ENCODE measurements at places on chromosomes 4 and X.

- no peak for DNase-seq
Observed at GRCh38 chrX:70030301-70030767, 19.4 kb downstream of the AWAT2 start.

DNA sequence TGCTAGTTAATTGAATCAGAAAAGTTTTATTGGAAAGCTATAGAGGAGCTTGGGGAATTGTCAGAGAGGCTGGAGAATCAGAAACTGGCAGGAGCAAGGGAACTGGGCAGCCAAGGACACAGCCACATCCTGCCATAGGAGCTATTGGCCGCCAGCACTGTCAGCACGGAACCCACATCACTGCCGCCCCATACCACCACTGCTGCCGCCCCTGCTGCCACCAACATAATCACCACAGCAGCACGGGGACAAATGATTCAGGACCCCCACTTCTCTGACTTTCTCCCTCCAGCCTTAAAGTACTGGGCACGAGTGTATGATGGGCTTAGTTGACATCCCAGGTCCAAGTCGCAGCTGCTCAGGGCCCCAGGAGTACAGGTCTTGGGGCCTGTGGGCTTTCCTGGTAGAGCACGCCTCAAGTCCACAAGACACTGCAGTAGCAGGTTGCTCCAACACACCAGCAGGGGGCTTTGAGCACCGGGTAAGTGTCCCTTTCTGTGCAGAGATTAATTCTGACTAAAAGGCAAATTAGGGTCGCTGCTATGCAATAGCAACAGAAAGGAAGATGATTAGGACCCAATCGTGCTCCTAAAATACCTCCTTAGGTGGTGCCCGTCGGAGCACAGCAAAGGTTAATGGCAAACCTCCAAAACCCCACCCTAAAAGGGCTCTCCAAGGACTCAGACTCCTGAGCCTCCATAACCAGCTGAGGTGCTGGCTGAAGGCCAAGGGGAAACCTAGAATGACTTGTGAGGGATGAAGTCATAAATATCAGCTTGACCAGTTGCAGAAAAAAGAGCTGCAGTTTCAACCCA, 6.9 kb downstream of the PJA1 start:
- no peak for DNase-seq

DNA sequence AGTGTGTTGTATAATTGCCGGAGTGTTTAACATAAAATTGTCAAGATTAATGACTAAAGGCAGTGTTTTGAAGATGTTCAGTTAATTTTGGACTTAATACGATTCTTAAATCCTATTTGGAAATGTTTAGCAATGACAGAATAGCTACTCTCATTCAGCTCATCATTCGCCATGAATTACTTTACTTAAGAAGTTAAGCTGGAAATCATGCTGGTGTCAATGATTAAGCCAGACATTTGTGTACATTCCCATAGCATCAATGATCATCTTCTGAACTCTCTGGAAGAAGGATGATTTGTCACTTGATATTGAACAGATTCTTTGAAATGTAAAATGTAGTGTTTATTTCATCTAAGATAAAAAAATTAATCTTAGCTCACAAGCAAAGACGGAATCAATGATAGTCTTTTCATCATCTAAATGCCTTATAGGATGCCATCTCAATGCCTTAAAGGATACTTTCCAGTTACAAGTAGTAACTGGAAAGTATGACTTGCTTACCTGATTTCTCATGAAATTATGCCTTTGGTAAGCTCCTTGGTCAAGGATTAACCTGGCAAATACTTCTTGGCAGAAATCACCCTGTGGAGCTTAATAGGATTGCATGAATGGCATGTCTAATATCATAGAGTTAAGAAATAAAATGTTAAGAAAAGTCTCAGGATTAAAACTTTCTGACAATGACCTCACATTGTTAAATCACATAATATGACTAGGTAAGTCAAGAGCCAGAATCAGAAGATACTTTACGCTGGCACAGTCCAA, 515.5 kb upstream of the AGA start:
- DNase-seq, result no peak

DNA sequence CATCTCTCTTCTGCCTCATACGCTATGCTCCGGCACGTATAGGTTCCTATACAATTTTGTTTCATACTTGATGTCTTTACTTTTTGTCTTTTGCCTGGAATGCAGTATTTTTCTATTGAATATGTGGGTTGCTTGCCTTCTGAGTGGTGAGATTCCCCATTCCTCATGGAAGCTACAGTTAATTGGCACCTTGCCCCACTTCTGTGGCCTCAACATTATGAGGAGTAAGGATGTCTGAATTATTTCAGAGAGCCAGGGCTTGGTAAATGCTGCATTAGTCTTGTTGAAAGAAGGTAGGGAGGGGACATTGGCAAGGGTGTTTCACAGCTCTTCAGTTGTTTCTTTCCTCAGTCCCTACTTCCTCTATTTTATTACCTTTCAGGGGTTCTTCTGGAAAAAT, 23.0 kb downstream of the CDKL5 start:
- DNase-seq, result no peak
